A549 treated with CpdA at 1 μM for 4 hours (cell line): ENCODE measurements at places on chromosomes 4 and X. TPM values are rescaled to one million over a fixed set of nuclear protein-coding genes. Genes with fewer than 3 reads are reported as not detected.

Gene CFP
- total RNA-seq: 0.34 to 0.93 TPM (median 0.59 TPM) in 5 replicates

Gene VCX
- total RNA-seq: 0.22 TPM in 1 of 5 replicates, not detected in the others

Gene NPY1R
- total RNA-seq: 0.08 to 0.21 TPM in 2 of 5 replicates, not detected in the others

Gene DRD5
- not detected in 5 replicates for total RNA-seq

Gene MAGEA2
- total RNA-seq: 0.09 to 0.22 TPM in 2 of 5 replicates, not detected in the others

Gene USP46
- 6.9 to 8.7 TPM (median 7.5 TPM) in 5 replicates for total RNA-seq

Gene NAT8L
- 9.9 to 15.0 TPM (median 13.8 TPM) in 5 replicates for total RNA-seq

Gene SPANXN1
- not detected in 5 replicates for total RNA-seq

Gene PPEF2
- total RNA-seq: not detected in 5 replicates

Gene PAGE4
- not detected in 5 replicates for total RNA-seq

Gene HTN1
- total RNA-seq: not detected in 5 replicates

Gene LUZP4
- not detected in 5 replicates for total RNA-seq

Gene SHOX
- total RNA-seq: not detected in 5 replicates

Gene ANK2
- 0.75 to 0.93 TPM (median 0.84 TPM) in 5 replicates for total RNA-seq

Gene ASMT
- 0.16 to 0.74 TPM (median 0.18 TPM) in 3 of 5 replicates, not detected in the others for total RNA-seq

Gene MSL3
- total RNA-seq: 20.9 to 25.5 TPM (median 22.3 TPM) in 5 replicates

Gene PNMA5
- total RNA-seq: not detected in 5 replicates

Gene WAS
- 0.12 to 0.33 TPM (median 0.28 TPM) in 4 of 5 replicates, not detected in the other for total RNA-seq

Gene TAF9B
- 9.6 to 13.1 TPM (median 12.9 TPM) in 5 replicates for total RNA-seq

Gene TRIM60
- not detected in 5 replicates for total RNA-seq

Gene KLB
- 0.07 to 0.13 TPM (median 0.09 TPM) in 5 replicates for total RNA-seq

Gene CMC4
- 15.4 to 16.6 TPM (median 15.7 TPM) in 5 replicates for total RNA-seq

Gene KCTD8
- total RNA-seq: not detected in 5 replicates

Gene GPC3
- 0.16 TPM in 1 of 5 replicates, not detected in the others for total RNA-seq

Gene CTAG1B
- total RNA-seq: not detected in 5 replicates

Gene FABP2
- not detected in 5 replicates for total RNA-seq

Gene LPAR4
- not detected in 5 replicates for total RNA-seq

Gene SLC25A14
- 18.2 to 21.9 TPM (median 19.6 TPM) in 5 replicates for total RNA-seq

Gene PRDM5
- 3.3 to 4.9 TPM (median 4.5 TPM) in 5 replicates for total RNA-seq

Gene ALAS2
- total RNA-seq: not detected in 5 replicates

Gene MAGIX
- 2.7 to 3.7 TPM (median 3.1 TPM) in 5 replicates for total RNA-seq

Gene FAM193A
- total RNA-seq: 8.4 to 9.1 TPM (median 8.9 TPM) in 5 replicates

Gene TRIM75
- not detected in 5 replicates for total RNA-seq

Gene ADH7
- total RNA-seq: not detected in 5 replicates

Gene GPR173
- not detected in 5 replicates for total RNA-seq

Gene GAGE12D
- not detected in 5 replicates for total RNA-seq

Gene APOOL
- 6.2 to 10.3 TPM (median 7.7 TPM) in 5 replicates for total RNA-seq

Gene MSX1
- total RNA-seq: 8.0 to 12.9 TPM (median 11.8 TPM) in 5 replicates

Gene CLIC2
- 0.12 to 0.19 TPM (median 0.14 TPM) in 4 of 5 replicates, not detected in the other for total RNA-seq

Gene GATA1
- not detected in 5 replicates for total RNA-seq

Gene NSG1
- total RNA-seq: 0.60 to 0.98 TPM (median 0.90 TPM) in 5 replicates
